Omental fat pad (tissue), 4 donors: ENCODE measurements at places on chromosomes 16 and 17. TPM values are rescaled to one million over a fixed set of nuclear protein-coding genes. Genes with fewer than 3 reads are reported as not detected.

Gene PTGES3L
- total RNA-seq: not detected

Gene ELMO3
- 2.6 TPM for total RNA-seq

Gene EFCAB5
- 0.47 TPM for total RNA-seq

Gene KREMEN2
- not detected for total RNA-seq

Gene HEATR9
- total RNA-seq: not detected

Gene TBC1D3E
- not detected for total RNA-seq
